ENCODE measurements at places on chromosomes 16 and 17. TPM values are rescaled to one million over a fixed set of nuclear protein-coding genes. Genes with fewer than 3 reads are reported as not detected.

DNA sequence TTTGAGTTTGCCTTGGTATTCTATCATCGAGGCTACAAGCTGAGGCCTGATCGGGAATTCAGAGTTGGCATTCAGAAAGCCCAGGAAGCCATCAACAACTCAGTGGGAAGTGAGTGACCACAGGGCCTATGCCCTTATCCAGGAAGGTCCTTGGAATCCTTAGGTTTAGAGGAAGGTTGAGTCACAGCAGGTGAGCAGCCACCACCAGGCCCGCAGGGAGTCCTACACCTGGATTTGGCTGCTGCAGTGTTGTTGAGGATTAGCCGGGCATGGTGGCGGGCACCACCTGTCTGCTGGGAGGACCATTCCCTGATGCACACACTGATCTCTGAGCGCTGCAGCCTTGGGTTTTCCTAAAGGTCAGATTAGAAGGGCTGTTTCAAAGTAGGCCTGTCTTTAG lies 5.2 kb downstream of the ODAD4 start:
- DNase-seq = no peak

The NOD2 gene
- 0.44 TPM for total RNA-seq

DNA sequence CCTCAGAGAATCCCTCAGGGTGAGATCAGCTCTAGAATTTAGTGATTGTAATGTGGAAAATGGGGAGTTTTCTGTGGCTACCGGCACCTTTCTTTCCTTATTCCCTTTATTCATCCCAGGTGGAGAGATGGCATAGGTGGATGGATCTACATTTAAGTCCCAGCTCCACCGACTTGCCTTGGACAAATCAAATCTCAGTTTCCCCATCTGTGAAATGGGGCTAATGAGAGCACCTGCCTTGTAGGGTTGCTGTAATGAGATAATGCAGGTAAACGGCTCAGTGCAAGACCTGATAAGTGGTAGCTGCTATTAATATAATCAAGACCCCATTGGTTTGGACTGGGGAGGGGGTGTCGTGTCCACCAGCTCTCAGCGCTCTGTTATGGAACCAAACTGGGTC lies 40.5 kb downstream of the OTOA start:
- no peak for DNase-seq

DNA sequence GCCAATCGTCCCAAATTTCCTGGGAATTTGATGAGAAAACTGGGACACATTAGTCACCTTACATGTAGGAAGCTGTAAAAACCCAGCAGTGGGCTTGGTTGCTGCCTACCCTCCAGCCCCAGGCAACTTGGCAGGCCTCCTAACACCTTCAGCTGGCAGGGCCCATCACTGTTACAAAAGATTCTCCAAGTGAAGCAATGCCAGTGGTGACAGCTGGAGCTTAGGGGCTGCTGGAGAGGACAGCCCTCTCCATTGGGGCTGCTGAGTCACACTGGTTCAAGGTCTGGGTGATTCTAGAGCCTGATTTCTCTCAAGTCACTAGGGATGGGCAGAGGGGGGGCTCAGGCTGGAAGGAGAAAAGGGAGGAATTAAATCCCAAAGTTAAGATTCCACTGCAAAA lies 180.6 kb downstream of the COPRS start:
- DNase-seq = no peak

GRCh38 chr16:84223456-84223855 lies 16.4 kb downstream of the KCNG4 start:
- DNase-seq = no peak

GRCh38 chr16:66274335-66275110 lies 92.0 kb upstream of the CDH5 start:
- DNase-seq = no peak

DNA sequence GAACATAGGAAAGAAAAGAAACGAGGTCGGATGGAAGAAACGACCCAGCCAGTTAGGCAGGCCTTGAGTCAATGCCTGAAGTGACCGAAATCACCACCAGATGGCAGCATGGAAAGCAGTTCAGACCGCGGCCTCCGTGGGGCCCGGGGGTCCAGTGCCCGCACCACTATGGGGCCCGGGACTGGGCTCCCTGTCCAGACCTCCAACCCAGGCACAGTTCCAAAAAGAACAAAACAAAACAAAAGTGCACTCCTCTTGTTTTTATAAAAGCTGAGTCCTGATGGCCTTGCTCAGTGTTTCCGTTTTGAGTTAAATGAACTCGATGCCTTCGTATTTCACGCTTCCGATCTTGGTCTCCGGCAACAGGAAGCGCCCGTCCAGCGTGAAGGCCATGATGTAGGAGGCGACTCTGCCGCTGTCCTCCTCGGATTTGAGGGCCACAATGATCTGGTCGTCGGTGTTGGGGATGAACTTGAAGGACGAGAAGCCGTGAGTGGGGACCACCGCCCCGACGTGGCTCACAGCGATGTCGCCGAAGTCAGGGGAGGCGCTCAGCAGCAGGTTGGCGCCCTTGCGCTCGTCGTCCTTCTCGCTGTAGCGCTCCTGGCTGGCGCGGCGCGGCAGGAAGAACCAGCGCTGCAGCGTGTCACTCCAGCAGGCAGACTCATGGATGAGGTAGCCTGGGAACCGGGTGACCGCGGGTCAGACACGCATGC lies 13.7 kb upstream of the LGALS3BP start:
- no peak for DNase-seq

DNA sequence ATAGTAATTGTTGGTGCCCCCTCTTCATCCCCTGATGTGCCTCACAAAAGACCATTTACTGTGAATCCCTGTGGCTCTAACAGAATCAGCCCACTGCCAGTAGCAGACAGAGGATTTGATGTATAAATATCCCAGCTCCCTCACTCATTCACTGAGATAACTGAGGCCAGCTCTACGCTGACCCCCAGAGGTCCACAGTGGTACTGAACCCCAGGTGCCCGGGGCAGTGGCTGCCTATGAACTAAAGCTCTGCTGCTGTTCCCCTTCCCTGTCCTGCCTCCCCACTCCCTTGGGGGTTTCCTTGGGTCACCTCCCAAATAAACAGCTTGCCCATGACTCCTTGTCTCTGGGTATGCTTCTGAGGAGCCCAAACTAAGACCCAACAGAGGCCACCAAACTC lies 295.8 kb downstream of the FOXL1 start:
- DNase-seq = no peak

The FA2H gene
- total RNA-seq = not detected

The KRT39 gene
- not detected for total RNA-seq

GRCh38 chr17:77366558-77367245 lies 225.9 kb downstream of the SEC14L1 start:
- DNase-seq = no peak

DNA sequence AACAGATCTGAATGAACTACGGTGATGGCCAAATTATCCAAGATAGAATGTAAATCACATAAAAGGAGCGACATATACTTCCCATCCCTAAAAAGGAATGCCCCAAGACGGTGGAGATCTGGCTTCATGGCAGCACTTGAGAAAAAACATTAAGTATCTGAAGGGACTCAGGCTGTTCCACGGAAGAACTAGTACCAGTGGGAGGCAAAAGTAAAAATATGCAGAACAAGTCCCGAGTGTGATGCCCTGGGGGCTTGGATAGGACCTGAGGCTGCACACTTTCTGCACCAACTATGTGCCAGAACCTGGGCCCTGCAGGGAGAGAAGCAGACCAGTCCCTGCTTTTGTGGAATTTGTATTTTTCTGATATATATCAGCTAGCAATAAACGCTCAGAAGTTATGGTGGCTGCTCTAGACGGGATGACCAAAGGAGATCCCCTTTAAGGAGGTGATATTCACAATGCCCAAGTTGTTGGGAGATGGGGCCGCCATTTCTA lies 539 bp upstream of the CKLF start:
- DNase-seq = no peak

The ITGAL gene
- 2.6 TPM for total RNA-seq

- no peak for DNase-seq
Measured at GRCh38 chr17:7354262-7354843, 603 bp upstream of the TMEM95 start.

- no peak for DNase-seq
Measured at GRCh38 chr16:68073902-68074760, 11.0 kb upstream of the NFATC3 start.

The HOXB3 gene
- total RNA-seq = 1.2 TPM

DNA sequence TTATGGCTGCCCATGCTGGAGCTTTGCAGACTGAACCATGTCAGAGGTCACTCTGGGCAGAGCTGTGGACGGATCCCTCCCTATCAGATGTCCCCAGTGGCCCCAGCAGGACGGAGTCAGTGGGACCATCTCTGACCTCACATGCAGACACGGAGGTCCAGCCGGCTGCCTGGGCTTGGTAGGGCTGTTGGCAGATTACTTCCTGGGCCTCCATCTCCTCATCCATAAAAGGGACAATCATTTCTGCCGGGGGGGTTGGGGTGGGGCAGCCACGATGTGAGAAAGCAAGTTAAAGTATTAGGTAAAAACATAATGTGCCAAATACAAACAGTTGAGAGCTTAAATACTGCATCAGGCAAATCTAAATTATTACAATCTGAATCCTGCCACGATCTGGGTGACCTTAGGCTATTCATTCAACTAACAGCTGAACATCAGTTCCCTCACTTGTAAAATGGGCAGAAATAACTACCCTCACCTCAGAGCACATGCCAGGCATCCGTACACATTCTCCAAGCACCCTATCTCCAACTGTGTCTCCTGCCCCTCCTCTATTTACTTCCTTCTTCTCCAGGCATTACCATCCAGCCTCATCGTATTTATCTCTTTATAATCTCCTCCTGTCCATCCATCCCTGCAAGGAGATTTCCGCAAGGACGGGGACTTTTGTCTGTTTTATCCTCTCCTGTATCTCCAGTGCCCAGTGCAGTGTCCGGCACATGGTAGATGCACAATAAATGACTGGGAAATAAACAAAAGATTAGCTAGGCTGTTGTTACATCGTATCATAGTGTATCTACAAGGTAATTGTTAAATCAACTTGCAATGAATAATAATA lies 192.3 kb upstream of the FOXF1 start:
- DNase-seq = no peak

The CCL1 gene
- not detected for total RNA-seq

DNA sequence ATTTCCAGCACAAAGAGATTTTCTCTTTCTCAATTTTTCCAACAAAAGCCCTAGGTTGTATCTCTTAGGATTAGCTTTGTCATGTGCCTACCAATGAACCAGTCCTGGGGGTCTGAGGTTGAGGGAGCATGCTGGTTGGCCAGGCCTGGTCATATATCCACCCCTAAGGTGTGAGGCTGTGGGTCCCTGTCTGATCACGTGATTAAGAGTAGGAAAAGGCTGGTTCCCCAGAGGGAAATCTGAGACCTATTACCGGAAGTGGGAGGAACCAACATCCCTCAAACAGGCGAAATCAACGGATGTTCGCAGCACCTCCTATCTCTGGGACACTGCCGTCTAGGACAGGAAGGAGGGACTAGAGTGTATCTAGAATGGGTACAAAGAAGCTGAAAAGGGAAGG lies 185.7 kb upstream of the IRX5 start:
- DNase-seq = no peak
